ENCODE measurements at places on chromosomes 12 and 14.

GRCh38 chr12:55019784-55020183, at the start of gene NEUROD4:
NEUROD4 (plus strand) TSS chr12:55019974; CDS start chr12:55026440, 6,466 bp downstream.
- no peak for DNase-seq

DNA sequence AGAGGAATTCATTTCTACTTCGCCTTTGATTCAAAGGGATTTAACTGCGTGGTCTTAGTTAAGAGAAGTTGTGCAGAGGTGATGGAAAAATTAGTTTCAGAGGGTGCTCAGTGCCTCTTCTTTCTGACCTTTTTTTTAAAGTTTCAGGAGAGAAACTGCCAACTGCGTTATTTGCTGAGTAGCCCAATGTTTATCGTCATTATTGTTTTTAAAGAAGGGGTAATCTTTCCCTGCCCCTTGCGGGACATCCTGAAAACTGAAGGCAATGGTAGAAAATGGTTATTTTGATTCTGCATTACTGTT, 11.0 kb downstream of the OTX2 start:
- DNase-seq, result no peak

- DNase-seq, result no peak
These were observed 15.6 kb downstream of the BCL2L14 start for GRCh38 chr12:12086362-12086761.

DNA sequence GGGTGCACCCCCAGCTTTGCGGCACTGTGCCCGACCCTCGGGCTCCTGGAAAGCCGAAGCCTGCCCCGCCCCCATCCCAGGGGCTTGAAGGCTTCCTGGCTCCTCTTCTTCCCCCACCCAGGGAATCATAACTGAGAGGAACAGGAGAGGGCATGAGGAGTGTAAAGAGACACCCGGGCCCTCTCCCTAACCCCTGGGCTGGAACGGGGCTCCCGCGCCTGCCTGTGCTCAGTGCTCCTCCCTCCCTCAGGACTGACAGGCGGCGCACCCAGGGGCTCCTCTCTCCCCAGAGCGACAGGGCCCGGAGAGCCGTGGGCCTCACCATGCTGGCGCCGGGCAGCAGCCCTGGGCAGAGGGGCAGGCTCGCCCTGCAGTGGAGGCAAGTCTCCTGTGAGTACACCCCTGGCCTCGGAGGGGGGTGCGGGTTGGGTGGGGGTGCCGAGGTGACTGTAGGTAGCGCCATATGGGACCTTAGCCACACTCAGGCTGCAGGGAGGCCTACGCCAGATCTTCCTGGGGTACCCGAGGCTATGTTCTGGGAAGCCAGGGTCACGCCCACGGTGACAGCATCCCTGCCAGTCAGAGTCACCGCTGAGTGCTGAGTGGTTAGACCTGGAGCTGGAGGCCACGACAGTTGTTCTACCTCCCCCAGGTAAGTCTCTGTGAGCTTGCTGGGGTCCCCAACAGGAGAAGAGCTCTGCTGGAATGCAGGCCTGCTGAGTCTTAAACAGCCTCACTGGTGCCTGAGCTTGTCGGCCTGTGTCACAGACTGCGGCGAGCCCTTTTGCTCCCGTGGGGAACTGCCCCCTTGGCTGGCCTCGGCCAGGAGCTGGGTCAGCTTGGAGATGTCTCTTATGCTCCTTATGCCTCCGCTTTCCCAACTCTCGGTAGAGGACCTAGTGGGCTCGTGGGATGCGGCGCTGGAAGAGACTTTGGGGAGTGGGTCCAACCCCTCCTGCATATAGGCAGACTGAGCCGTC, 7.8 kb downstream of the LRTM2 start:
- no peak for DNase-seq

DNA sequence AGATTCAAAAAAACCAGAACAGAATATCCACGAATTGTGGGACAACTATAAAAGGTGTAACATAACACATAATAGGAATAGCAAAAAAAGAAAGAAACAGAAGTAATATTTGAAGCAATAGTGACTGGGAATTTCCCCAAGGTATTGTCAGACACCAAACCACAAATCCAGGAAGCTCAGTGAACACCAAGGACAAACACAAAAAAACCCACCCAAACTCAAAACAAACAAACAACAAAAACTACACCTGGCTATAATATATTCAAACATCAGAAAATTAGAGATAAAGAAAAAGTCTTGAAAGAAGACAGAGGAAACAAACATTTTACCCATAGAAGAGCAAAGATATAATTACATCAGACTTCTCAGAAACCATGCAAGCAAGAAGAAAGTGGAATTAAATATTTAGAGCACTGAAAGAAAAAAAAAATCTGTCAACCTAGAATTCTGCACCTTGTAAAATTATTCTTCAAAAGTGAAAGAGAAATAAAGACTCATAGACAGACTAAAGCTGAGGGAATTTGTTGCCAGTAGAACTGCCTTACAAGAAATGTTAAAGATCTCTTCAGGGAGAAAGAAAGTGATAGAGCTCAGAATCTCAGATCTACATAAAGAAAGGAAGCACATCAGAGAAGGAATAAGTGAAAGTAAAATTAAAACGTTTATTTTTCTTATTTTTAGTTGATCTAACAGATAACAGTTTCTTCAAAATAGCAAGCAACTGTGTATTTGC, 12.1 kb upstream of the HMGA2 start:
- no peak for DNase-seq

DNA sequence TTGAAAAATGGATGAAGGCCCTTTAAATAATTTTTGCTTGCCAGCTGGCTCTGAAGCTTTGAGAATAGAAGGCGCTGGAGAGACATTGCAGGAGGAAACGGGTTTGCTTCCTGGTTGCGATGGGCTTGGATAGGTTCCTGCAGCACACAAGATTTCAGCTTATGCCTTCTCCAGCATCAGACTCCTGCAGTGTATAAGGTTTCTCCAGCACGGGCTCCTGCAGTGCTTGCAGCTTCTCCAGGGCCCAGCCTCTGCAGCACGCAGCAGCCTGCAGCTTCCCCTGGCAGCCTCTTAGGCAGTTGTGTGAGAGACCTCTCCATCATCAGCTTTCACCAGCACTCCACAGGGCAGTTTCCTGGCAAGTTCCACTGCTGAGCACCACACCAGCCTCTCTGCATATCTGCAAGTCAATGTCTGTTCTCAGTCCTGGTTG, 78.7 kb upstream of the ZDHHC17 start:
- no peak for DNase-seq

Data from CD4-positive, alpha-beta T cell treated with Interleukin-6 at 100 ng/mL for 8 hours (primary cell).